NCI-H1092 (cell line): ENCODE measurements at places on chromosomes 4 and X.

DNA sequence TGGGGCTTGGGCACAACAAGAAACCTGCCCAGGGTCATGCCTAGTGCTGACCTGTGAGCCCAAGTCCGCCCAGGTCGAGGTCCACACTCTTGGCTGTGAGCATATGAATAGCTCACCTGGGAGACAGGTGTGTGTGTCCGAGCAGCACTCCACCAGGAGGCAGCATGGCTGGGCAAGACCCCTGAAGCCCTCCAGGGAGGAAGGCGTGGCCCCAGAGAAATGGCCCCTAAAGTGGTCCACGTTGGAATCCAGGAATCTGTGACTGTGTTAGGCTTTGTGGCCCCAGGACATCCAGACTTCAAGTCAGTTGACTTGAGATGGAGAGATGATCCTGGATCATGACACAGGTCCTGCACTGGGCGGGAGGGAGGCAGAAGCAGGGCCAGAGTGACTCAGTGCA, 138.8 kb downstream of the CPZ start:
- DNase-seq: no peak

- no peak for DNase-seq
Measured at GRCh38 chr4:52711272-52711671, 40.0 kb downstream of the ERVMER34-1 start.

GRCh38 chrX:66024570-66024969, 15.3 kb downstream of the VSIG4 start:
- DNase-seq: no peak

GRCh38 chrX:130083107-130083490, 27.2 kb downstream of the ELF4 start:
- DNase-seq: no peak

DNA sequence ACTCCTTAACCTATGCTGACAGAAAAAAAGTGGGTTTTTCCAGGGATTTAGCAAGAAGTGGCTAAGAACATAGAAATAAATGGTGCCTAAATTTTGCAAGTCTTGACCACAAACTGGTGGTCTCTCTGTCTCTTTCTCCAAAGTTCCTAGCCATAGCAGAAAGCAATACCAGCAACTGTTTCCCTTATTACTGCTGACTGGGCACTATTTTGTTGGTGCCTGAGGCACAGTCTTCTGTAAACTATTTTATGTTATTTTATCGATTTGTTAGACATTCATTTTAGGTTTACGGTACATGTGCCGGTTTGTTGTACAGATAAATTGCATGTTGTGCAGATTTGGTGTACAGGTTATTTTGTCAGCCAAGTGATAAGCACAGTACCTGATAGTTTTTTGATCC, 234.6 kb upstream of the TECRL start:
- DNase-seq: no peak

GRCh38 chrX:132470831-132471230, 18.0 kb downstream of the MBNL3 start:
- DNase-seq: no peak

- no peak for DNase-seq
Measured at GRCh38 chrX:96182366-96182765, 502.3 kb upstream of the DIAPH2 start.

GRCh38 chrX:38275615-38276014, 51.7 kb downstream of the RPGR start:
- DNase-seq: no peak
